ENCODE measurements at places on chromosomes 1 and 21.

GRCh38 chr1:59071289-59071688, 225.6 kb upstream of the FGGY start:
- no peak for DNase-seq

DNA sequence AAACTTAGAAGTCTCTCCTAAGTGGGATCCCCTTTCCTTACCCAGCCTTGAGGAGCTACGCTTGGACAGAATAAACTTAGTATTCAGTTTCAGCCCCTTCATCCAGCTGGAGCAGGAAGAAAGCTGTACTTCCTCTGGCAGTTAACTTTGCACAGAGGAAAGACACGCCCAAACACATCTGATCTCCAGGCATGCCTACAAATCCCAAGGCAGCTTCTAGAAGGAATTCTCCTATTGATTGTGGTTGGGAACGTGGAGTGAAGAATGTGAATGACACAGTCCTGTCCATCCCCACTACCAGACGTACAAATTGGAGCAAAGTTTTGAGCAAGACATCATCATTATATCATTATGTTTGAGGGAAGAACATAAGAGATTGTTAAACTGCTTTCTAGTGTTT, 6.6 kb upstream of the AK4 start:
- no peak for DNase-seq

DNA sequence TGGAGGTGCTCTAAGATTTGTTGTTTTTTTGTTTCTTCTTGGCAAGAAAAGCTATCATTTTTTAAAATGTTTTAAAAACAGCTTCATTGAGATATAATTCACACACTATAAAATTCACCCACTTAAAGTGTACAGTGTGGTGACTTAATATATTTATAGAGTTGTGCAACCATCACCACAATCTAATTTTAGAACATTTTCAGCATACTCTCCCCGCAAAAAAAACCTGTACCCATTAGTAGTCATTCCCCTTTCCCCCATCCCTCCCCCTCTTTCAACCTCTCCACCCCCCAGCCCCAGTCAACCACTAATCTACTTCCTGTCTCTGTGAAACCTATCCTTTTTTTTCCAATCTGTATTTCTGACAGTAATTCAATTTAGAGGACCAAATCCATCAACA, 30.6 kb downstream of the ZC3H11B start:
- no peak for DNase-seq

- no peak for DNase-seq
These were observed 59.6 kb downstream of the CAPZB start for GRCh38 chr1:19425646-19426239.
